ENCODE measurements at places on chromosomes 7 and 10. TPM values are rescaled to one million over a fixed set of nuclear protein-coding genes. Genes with fewer than 3 reads are reported as not detected.

The INMT gene
- 44.8 TPM for total RNA-seq

The PAX4 gene
- total RNA-seq, result not detected

The BTBD16 gene
- 1.2 TPM for total RNA-seq

GRCh38 chr7:158271646-158272045, 316.0 kb downstream of the PTPRN2 start:
- DNase-seq, result no peak

DNA sequence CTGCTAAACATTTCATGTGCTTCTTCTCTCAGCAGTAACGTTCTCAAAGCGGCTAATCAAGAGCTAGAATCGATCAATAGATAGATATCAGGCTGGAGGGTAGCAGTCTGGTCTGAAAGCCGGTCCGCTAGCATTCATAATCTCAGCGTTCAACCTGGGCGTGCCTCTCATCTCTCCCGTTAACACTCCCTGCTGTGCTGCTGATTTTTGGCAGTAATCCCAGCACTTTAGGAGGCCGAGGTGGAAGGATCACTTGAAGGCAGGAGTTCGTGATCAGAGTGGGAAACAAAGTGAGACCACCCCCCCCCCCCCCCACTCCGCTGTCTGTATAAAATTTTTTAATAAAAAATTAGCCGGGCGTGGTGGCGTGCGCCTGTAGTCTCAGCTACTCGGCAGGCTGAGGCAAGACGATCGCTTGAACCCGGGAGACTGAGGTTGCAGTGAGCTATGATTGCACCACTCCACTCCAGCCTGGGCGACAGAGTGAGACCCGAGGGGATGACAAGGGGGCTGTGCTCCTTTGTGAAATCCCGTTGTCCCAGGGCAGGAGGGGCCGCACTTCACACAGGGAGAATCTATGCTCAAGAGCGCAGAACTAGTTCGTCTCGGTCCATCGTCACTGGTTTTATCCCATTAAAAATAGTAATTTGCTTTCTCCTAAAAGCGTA, 624 bp upstream of the CEP55 start:
- DNase-seq, result no peak

GRCh38 chr10:78357141-78358063, 323.7 kb downstream of the RPS24 start:
- no peak for DNase-seq

DNA sequence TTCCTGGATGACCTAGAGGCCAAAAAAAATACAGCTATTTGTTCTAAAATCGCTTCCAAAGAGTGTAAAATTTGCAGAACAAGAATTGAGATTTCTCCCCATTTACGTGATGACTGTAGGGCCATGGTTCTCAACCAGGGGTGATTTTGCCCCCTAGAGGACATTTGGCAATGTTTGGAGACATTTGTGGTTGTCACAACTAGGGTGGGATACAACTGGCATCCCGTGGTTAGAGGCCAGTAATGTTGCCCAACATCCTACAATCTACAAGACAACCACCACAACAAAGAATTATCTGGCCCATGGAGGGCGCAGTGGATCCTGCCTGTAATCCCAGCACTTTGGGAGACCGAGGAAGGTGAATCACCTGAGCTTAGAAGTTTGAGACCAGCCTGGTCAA, 22.8 kb upstream of the MALSU1 start:
- no peak for DNase-seq

DNA sequence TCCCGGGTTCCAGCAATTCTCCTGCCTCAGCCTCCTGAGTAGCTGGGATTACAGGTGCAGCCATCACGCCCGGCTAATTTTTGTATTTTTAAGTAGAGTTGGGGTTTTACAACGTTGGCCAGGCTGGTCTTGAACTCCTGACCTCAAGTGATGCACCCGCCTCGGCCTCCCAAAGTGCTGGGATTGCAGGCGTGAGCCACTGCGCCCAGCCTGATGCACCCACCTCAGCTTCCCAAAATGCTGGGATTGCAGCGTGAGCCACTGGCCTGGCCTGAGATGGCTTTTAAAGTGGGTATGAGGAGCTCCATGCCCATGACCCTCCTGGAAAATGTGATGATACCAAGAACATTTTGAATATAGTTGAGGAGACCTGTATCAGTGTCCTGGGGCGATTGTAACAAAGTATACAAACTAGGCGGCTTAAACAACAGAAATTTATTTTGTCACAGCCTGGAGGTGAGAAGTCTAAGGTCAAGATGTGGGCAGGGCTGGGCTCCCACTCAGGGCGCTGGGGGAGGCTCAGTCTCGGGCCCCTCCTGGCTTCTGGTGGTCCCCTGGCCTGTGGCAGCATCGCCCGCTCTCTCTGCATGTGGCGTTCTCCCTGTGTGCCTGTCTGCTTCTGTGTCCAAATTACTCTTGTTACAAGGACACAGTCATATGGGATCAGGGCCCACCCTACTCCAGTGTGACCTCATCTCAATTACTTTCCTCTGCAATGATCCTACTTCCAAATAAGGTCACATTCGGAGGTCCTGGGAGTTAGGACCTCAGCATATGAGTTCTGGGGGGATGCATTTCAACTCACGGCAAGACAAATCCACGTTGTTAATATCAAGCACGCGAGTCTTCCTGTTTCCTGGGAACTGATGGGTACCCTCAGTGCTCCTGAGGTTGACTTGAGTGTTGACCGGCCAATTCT, 108.8 kb downstream of the ACTR3B start:
- DNase-seq, result no peak

DNA sequence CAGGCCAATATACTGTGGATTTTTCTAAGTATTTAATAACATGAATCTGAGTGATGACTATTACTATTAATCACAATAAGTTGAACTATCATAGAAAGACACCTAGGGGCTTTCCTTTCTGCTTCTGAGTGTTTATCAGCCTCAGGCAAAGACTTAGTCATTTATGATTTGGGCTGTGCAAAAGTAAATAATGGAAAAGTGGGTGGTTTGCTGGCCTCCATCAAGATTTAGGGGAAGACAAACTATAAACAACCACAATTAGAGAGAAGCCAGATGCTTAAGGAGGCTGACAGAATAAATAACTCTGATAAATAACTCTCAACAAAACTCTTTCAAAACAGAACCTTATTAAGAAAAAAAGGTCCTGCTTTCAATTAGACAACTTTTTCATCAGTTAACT, 64.7 kb downstream of the MACC1 start:
- DNase-seq, result no peak

- DNase-seq, result no peak
Observed at GRCh38 chr10:103960103-103960502, 6.8 kb upstream of the SLK start.

- no peak for DNase-seq
Observed at GRCh38 chr7:101241015-101241363, 3.4 kb upstream of the CLDN15 start.

GRCh38 chr10:10942441-10942840, 75.2 kb upstream of the CELF2 start:
- DNase-seq, result no peak

GRCh38 chr7:133570321-133570720, 317.4 kb downstream of the EXOC4 start:
- DNase-seq, result no peak

- no peak for DNase-seq
Observed at GRCh38 chr10:93715345-93715744, 13.0 kb upstream of the FRA10AC1 start.

- peak; percentile 52 for DNase-seq
Observed at GRCh38 chr7:132440151-132440550, 136.1 kb downstream of the PLXNA4 start.

Data from kidney (tissue), 22 donors.